ENCODE measurements at places on chromosomes 5 and 9. TPM values are rescaled to one million over a fixed set of nuclear protein-coding genes. Genes with fewer than 3 reads are reported as not detected.

The PCDHGB3 gene
- total RNA-seq, result 4.2 TPM

The LEAP2 gene
- total RNA-seq, result 0.11 TPM

The CAVIN4 gene
- 1.6 TPM for total RNA-seq

The FOXD4L5 gene
- total RNA-seq, result not detected

The SETX gene
- 78.5 TPM for total RNA-seq

The FAM53C gene
- total RNA-seq, result 26.9 TPM

The RANBP17 gene
- 12.3 TPM for total RNA-seq

The PPP3R2 gene
- not detected for total RNA-seq

The C9orf50 gene
- total RNA-seq, result 0.12 TPM

All from uterine smooth muscle cell (primary cell).